ENCODE measurements at places on chromosomes 7 and 10.

- no peak for ATAC-seq
Observed at GRCh38 chr7:19747740-19748339, 25.6 kb downstream of the TMEM196 start.

- ATAC-seq: no peak
Observed at GRCh38 chr7:37282927-37283326, 165.7 kb downstream of the ELMO1 start.

DNA sequence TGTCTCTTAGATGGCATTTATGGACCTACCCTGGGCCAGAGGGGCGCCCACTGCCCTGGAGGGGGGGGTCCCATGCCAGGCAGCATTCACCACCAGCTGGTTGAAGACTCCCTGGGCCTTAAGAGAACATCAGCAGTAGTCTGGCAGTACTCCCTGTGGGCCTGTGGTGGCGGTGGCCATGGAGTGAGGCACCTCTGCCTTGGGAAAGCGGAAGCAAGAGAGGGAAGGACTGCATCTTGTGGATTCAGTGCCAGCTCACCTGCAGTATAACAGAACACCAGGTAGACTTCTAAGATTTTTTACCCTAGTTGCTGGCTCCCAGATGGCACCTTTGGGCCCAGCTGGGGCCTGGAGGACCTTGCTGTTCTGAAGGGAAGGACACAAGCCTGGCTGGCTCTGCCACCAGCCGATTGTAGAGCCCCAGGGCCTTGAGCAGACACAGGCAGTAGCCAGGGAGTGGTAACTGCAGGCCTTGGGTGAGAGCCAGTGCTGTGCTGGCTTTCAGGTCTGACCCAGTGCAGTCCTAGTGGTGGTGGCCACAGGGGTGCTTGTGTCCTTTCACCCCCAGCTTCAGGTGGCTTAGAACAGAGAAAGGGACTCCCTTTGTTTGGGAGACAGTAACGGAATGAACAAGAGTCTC lies 15.8 kb downstream of the PLAC9 start:
- ATAC-seq: no peak

DNA sequence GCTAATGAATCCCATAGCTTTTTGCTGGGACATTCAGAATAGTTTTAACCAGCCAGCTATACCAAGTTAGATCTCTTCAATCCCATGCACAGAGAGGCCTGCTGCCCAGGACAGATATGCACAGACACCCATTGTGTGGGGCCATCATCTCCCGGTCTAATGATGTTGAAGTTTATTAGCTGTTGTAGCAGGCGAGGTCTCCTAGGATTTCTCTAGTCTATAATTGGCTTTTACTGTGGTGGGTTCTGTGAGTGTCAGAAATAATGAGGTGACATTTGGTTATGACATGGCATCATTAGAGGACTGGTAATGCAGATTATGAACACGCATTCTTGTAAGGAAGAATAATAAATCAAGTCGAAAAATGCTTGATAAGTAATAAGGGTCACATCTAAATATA lies 81.4 kb upstream of the PLPP4 start:
- no peak for ATAC-seq

DNA sequence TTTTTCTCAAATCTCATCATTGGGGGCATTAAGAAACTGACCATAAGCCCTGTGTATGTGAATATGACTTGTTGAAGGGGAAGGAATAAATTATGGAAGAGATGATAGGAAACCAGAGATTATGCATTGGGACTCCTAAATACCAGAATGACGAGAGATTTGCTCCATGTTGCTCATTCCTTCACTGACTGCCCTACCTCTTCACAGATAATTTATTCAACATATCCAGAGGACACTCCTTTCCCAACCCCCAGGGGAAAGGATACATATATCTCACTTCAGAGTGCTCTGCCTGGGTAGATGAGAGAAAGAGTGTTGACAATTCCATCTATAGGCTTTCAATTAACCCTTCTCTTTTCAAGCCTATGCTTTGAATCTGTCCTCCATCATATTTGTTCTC lies 145.3 kb upstream of the RHOBTB1 start:
- ATAC-seq: no peak

DNA sequence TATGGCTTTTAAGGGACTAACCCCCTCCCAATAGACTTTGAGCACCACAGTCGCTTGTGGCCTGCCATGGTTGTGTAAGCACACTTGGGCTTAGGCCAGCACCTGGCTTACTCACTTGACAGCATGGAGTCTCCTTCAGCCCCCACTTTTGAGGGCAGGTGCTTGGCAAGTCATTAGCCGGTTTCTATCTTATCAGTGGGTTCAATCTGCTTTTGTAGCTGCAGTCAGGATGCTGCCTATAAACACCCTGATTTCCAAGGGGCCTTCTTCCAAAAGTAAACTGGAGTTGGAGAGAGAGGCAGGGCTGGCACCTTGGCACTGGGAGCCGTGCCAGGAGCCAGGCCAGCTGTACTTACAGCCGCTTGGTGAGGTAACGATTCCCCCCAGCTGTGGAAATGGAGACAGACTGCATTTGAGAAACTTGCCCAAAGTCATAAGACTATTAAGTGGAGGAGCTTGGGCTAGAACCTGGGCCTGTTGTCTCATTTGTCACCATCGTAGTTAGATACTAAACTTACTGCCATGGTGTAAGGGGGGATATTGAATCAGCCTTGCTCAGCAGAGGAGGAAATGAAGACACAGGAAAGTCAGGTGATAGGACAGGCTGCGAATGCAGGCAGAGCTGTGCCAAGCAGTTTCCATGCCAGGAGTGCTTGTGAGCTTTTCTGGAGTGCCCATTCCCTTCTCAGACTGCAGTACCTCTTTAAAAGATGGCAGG lies 92.2 kb upstream of the EFCAB10 start:
- no peak for ATAC-seq

GRCh38 chr7:74299401-74299800 lies 10.2 kb downstream of the CLIP2 start:
- no peak for ATAC-seq

GRCh38 chr7:100099452-100099851 lies 1.7 kb downstream of the MCM7 start:
- ATAC-seq: no peak
